Activated CD8-positive, alpha-beta memory T cell treated with anti-CD3 and anti-CD28 coated beads, Interleukin-2, amount 50 U/mL, for 48 hours (primary cell): ENCODE measurements at places on chromosomes 7 and 10.

DNA sequence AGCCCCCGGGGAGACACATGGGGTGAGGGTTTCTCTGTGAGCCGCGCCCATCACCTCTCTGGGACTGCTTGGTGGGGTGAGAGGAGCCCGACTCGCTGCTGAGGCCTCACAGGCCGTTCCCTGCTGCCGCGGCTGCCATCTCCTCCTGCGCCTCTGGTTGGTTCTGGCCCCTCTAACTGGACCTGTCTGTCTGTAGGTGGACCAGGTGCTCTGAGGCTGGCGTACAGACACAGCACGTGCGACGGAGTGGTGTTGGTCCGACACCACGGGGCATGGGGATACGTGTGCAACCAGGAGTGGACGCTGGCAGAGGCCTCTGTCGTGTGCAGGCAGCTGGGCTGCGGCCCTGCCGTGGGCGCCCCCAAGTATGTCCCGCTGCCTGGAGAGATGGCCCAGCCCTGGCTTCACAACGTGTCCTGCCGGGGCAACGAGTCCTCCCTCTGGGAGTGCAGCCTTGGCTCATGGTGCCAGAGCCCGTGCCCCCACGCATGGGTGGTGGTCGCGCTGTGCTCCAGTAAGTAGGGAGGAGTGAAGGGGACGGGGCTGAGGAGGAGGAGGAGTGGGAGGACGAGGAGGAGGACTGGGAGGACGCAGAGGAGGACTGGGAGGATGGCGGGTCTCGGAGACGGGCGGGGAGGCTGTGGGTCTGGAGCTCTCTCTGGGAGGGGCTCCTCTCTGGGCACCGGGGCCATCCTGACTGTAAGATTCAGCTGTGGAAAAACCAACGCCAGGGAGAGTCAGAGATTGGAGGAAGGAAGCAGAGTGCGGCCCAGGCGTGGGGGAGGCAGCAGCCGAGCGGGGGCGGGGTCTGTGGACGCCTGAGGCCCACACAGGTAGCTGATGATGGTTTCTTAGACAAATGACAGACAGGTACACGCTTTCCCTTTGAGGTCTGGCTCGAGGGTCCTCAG is 2.6 kb downstream of the SCART1 start:
- no peak for DNase-seq

DNA sequence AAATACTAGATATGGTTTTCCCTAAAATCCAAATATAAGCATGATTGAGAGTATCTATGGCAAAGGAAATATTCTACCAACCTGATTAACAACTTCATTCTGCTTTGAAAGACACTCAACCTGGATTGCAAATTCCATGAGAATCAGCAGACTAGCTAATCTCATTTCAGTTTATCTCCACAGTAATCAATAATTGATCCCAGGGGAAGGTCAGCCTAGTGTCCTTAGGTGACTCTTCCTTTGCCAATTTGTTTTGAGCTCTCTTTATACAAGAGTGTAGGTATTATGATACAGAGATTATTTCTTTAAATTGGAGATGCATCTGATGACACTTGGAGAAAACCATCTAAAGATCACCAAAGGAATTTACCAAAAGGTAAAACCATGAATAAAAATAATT is 100.3 kb downstream of the GRM8 start:
- DNase-seq, result no peak

DNA sequence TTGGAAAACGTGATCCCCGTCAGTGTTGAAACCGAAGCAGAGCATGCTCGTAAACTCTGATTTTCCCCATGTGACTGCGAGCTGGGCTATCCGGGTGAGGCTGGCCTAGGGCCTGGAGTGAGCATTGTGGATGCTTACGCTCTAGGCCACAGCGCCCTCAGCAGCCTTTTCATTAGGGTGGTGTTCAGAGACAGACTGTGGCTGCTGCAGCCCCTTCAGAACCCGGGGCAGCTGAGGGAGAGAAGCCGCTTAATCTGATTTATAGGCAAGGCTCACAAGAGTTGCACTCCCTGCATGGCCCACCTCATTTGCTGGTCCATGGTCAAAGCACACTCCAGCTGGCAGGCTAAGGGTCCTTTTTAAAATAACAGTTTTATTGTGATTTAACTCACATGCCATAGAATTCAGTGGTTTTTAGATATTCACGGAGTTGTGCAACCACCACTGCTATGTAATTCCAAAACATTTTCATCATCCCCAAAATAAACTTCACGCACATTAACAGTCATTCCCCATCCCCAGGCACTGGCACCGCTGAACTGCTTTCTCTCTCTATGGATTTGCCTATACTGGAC is 72.5 kb downstream of the SYPL1 start:
- DNase-seq, result no peak

GRCh38 chr10:75379212-75379724 is 22.3 kb downstream of the ZNF503 start:
- no peak for DNase-seq

GRCh38 chr10:84428711-84429110 is 100.3 kb downstream of the CCSER2 start:
- no peak for DNase-seq

DNA sequence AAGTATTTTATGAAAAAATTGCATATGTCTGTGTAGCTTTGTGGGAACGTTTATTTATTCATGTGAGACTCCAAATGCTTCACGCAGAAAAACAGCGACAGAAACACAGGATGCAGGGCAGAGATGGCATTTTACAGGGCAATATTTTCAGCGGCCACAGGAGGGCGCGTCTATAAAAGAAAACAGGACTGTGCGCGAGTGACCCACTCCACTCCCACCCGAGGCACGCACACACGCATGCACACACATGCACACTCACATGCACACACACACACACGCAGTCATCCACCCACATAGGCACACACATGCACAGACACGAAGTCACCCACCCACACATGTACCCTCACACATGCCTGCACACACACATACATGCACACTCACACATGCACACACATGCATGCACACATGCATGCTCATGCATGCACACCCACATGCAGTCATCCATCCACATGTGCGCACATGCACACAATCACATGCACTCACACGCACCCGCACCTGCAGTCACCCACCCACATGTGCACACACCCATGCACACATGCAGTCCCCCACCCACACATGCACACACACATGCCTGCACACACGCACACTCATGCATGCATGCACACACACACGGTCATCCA is 96.3 kb downstream of the DNAJB6 start:
- DNase-seq, result peak; percentile 81

DNA sequence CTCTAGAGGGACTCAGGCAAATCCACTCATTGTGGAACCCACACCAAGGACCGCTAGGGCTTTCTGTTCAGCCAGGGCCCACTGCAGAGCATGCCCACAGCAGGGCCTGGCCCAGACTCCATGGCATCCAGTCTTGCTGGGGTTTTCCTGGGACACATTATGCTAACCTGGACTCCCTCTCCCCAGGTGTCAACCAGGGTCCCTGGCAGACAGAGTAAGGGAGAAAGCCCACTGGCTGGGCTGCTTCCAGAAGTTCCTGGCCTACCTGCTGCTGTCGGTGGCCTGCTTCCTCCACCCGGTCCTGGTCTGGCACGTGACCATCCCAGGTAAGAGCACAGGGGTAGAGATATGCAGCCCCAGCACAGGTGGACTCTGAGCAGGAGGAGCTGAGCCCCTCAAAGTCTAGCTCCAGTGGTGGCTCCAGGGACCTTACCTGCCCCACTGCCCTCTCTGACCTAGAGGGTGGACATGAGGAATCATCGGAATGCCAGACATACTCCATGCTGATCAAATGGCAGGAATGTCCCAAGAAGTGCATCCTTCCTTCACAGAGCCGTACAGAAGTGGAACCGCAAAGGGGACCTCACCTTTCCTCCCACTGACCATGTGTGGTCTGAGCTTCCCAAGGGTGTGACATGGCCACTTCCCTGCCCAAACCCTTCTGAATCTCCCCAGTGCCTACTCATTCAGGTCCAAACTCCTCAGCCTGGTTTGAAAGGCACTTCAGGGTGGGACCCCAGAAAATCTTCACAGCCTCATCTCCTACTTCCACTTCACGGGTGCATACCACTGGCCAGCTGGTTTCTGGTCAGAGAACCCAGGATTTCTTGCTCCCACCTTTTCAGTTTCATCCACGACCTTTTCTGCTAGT is 22.5 kb downstream of the TMEM72 start:
- no peak for DNase-seq

- DNase-seq, result no peak
These were observed 550 bp upstream of the ANK3 start for GRCh38 chr10:60390224-60390626.

DNA sequence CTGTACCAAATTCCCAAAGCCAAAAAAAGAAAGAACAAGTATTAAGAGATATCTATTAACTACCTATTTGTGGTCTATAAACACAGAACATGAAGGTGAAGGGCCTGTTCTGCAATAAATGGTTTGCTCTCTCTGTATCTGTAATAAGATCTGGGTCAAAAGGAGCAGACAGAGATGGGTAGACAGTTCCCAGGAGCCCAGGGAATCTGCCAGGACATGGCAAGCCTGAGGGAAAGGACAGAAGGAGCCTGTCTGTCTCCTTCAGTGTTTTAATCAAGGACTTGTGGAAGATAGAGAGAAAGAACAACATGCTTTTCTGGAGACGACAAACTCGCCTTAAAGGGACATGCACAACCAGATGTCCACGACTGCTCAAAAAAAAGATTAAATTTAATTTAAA is 165.7 kb downstream of the ELMO1 start:
- DNase-seq, result no peak

GRCh38 chr7:123632808-123633207 is 22.9 kb upstream of the LMOD2 start:
- no peak for DNase-seq

DNA sequence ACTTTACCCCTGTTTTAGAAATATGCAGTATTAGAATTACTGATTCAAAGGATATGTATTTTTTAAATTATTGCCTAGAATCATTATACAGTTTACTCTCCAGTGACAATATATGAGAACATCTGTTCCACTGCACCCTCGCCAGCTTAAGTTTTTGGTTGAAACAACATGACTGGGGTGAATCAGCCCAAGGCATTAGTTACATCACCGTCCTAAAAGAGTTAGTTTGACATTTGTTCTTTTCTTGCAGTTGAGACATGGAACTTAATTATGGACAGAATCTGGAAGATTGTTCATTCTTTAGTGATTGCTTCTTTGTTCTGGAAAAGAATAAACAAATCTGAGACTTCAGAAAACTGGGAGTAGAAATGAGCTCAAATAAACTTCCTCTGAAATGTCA is 167.3 kb upstream of the DKK1 start:
- no peak for DNase-seq

DNA sequence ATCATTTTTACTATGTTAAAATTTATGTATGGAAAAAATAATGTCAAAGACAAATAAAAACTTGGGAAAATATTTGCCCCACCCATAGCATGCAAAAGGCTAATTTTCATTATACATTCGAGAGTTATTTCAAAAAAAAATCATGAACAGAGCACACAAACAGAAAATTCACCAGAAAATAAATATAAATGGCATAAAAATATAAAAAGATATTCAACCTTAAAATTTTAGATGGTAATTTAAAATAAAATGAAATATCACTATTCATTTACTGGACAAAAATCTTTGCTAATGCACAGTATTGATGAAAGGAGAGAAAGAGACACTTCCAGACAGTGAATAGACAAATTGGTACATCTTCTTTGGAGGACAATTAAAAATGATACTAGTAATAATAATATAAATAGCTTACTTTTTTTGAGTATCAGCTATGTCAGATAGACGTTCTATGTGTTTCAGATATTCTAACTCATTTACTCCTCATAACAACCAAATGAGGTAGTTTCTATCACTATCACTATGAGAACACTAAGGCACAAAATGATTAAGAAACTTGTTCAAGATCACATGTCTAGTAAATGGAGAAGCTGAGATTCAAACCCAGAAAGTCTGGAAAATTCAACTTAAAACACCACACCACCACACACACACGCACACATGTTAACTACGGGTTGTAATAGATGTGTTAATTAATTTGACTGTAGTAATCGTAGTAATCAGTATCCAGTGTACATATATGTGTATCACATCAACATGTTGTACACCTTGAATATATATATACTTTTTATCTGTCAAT is 63.0 kb downstream of the CCDC71L start:
- no peak for DNase-seq

DNA sequence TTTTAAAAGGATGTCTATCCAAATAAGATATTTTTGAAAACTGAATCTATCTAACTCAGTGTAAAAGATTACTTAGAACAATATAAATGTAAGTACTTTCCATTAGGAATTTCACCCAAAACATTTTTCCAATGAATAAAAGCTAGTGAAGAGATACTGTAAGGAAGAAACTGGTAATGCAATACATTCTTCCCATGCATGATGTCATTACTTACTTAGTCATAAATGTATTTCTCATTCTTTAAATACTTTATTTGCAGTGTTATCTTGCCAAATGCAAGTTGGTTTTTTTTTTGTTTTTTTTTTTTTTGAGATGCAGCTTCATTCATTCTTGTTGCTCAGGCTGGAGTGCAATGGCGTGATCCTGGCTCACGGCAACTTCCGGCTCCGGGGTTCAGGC is 265.6 kb downstream of the PHF14 start:
- no peak for DNase-seq

DNA sequence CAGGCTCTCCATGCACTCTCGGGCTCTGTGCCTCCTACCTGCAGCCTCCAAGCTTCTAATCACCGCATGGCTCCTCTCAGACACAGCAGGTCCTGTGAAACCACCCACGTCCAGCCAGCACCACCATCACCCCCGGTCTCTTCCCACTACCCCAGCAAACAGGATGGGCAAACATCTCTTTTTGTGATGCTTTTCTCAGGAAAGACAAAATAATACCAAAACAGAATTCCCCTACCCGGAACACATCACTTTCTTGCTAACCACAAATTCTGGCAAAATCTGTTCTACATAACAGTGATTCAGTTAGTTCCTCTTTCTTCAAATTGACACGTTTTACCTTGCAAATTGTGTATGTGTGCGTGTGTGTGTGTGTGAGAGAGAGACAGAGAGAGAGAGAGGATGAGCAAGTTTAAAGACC is 6.5 kb downstream of the SNX8 start:
- no peak for DNase-seq

- no peak for DNase-seq
These were observed 2.8 kb downstream of the UPK3B start for GRCh38 chr7:76512941-76513816.
